RCC 7860 (cell line): ENCODE measurements at places on chromosomes 3 and 15.

- DNase-seq: no peak
Measured at GRCh38 chr3:24401811-24402185, 92.9 kb downstream of the THRB start.

DNA sequence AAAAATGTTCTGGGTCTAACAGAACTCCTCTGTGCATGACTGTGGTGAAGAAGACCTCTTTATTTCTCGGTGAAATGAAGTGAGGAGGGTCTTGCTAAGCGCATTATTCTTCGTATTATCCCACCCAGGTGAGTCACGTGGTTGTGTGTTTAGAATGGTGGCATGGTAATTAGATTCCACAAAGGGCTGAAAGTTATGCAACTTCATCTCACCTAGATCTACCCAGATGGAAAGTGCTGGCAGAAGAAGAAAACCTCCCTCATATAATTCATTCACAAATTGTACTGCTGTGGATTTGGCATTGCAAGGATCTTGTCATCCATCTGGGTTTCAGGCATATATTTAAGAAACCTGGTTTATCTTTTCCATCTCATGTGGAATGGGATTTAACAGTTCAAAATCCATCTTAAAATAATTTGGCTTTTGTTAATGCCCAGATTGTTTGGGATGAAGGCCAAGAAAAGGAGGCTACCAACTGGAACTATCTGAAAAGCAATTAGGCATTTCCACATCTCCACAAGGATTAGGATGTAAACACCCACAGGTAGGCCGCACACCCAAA is 175.3 kb downstream of the PLCL2 start:
- DNase-seq: no peak

DNA sequence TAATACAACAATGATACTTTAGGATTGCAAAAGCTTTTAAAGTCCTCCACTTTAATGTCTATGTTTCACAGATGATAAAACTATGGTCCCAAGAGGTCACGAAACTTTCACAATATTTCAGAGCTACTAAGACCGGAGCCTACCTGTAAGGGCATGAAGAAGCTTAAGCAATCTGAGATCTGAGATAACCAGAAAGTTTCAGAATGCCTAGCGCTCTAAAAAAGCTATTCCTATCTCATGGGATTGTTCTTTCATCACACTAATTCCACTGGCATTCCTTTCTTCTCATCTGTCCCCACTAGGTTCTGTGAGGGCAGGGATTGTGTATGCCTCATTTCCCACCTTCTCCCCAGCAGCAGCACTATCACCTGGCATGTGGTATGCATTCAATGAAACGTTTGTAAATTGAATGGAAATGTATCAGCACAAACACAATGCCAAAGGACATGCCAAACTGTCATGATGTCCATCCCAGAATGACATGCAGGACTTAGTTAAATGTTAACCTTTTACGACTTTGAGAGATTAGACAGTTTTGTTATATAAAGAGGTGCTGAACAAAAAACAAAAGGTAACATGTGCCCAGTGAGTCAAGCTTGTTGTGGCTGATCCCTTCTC is 104.7 kb upstream of the NR2F2 start:
- DNase-seq: no peak

DNA sequence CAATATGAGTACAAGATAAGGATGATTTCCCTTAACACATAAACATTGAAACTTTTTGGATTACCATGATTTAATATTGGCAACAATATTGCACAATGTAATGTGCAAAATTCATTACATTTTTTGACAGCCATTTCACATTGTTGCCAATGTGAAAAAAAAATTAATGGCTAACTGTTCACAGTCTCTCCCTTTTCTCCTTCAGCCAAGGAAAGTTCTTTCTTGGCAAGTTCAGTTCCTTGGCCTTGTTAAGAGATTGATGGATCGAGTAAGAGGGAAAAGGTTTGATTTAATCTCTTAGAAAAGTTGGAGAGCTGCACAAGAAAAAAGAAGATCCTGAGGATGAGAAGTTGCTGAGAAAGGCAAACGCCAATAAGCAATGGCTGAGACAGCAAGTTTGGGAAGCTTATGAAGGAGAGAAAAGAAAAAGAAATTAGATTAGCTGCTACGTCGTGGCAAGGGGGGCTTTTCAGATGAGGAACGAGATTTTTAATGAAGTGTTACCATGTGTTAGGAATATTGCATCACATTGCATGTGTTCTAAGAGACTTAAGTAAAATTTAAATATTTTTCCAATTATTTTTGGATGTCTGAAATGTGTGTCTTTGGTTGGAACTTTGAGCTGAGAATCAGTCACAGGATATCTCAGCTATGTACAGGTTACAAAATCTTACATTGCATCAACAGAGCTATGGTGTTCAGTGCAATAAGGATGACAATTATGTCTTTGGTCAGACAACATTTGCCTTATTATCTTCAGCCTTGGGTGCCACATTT is 61.4 kb upstream of the ZNF280D start:
- DNase-seq: no peak

- DNase-seq: peak; percentile 69
Measured at GRCh38 chr15:75067123-75067830, 43.9 kb downstream of the PPCDC start.

GRCh38 chr3:172104471-172105072 is 65.2 kb downstream of the FNDC3B start:
- DNase-seq: no peak

- DNase-seq: peak; percentile 49
Measured at GRCh38 chr3:27960133-27960532, 238.0 kb upstream of the EOMES start.

DNA sequence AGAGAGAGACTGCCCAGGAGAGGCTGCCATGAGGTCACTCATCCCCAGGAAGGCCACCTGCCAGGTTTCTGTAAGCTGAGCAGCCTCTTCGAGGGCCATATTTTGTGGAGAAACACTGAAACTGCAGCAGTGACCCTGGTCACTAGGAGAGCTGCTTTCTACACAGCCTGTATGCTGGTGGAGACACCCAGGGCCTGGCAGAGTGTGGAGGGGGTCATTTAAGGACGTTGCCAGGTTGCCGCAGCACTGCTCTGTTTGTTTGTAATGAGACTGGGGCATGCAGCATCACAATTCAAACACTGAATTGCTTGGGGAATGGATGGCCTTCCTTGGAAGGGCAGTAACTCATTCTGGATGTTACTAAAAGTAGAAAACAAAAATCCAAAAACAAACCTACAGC is 104.9 kb upstream of the TRIM42 start:
- no peak for DNase-seq
